ENCODE measurements at places on chromosomes 7 and 10.

DNA sequence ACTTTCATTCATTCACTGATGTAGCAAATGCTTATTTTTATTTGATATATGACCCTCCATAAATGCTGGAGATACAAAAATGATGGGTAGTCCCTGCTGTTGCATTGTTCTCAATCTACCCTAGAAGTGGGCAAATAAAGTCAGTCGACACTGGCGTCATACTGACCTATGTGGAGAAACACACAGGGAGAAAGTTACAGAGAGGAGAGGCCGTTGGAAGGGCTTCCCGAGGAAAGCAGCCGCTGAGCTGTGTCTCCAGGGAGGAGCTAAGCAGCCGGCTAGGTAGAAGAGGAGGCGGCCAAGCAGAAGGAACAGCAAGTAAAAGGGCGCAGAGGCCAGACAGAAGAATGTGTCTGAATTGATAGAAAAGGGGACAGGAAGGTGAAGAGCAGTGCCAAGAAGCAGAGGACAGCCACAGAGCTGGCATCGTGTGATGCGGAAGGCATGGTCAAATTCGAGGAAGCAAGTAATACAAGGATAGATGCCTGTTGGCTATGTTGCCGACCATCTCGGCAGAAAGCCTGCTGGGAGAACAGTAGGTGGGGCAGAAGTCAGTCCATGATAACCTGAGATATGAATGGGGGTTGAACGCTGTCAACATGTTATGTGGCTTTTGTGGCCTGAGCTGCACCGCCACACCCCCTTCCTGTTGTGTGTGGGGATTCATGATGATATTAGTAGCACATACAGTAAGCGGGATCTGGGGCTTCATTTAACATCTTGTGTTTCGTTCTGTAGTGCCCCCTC lies 25.9 kb downstream of the ST8SIA6 start:
- no peak for DNase-seq
- H3K27ac ChIP-seq: no peak overlapping the region
- peaks cover 11% of the 10 kb centered on the region for H3K27me3 ChIP-seq

DNA sequence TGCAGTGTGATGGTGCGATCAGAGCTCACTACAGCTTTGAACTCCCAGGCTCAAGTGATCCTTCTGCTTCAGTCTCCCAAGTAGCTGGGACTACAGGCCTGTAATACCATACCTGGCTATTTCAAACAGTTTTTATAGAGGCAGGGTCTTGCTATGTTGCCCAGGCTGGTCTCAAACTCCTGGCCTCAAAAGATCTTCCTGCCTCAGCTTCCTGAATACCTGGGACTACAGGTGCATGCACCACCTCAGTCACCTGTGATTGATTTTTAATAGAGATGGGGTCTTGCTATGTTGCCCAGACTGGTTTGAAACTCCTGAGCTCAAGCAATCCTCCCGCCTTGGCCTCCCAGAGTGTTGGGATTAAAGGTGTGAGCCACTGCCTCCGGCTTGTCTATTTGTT lies 26.4 kb upstream of the CCL24 start:
- no peak overlapping the region for H3K4me3 ChIP-seq
- no peaks in the 10 kb centered on the region for H3K27me3 ChIP-seq
- H3K4me1 ChIP-seq: peaks cover 6% of the 10 kb centered on the region

- DNase-seq: no peak
- H3K4me1 ChIP-seq: peaks cover 5% of the 10 kb centered on the region
- no peaks in the 10 kb centered on the region for H3K36me3 ChIP-seq
Measured at GRCh38 chr10:90862908-90863514, 5.2 kb upstream of the HTR7 start.

DNA sequence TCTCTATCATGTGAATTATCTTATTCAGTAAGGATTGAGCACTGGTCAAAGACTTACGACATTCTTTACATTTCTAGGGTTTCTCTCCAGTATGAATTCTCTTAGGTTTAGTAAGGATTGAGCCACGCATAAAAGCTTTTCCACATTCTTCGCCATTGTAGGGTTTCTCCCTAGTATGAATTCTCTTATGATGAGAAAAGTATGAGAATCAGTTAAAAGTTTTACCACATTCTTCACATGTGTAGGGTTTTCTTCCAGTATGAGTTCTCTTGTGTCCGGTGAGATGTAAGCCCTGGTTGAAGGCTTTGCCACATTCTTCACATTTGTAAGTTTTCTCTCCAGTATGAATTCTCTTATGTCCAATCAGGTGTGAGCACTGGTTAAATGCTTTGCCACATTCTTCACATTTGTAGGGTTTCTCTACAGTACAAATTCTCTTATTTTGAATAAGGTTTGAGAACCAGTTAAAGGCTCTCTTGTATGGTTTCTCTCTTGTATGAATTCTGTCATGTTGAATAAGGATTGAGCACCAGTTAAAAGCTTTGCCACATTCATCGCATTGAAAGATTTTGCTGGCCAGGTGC lies 445.9 kb downstream of the ZNF479 start:
- no peak overlapping the region for H3K27ac ChIP-seq
- H3K4me1 ChIP-seq: no peaks in the 10 kb centered on the region
- H3K4me3 ChIP-seq: no peak overlapping the region
- DNase-seq: no peak
- H3K36me3 ChIP-seq: no peaks in the 10 kb centered on the region

- no peaks in the 10 kb centered on the region for H3K36me3 ChIP-seq
- no peak overlapping the region for H3K27ac ChIP-seq
- H3K4me3 ChIP-seq: no peak overlapping the region
- no peak for DNase-seq
- peaks cover 20% of the 10 kb centered on the region for H3K4me1 ChIP-seq
Measured at GRCh38 chr7:55363386-55364170, 1.6 kb upstream of the LANCL2 start.

- no peaks in the 10 kb centered on the region for H3K4me1 ChIP-seq
- H3K36me3 ChIP-seq: no peaks in the 10 kb centered on the region
- no peak overlapping the region for H3K4me3 ChIP-seq
- no peaks in the 10 kb centered on the region for H3K27me3 ChIP-seq
Measured at GRCh38 chr10:84075226-84076046, 63.9 kb upstream of the GHITM start.

DNA sequence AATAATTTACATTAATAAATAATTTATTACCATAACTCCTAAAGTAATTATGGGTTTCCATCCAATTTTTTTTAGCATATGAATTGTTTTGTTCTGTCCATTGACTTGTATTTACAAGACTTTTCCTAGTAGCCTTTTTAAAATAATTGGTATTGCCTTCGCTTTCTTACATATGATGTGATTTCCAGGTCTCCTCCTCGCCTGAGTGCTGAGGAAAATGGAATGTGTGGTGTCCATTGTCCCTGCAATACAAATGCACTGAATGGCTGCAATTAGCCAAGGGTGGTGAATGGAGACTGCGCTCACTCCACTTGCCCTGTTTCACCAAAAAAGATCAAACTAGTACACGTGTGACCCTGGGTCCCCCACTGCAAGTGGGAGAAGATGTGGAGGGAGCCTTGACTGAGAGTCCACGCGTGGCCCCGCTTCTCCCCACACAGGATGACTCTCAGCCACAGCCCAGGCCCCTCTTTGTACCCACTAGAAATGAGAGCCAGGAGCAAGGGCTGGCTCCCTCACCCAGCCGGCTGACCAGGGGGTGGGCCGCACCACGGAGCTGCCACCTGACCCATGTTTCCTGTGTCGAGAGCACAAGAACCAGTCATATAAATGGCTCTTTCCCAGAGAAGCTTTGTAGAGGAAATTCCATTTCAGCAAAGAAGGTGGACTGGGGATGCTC lies 52.6 kb downstream of the FAM53B start:
- no peak for DNase-seq
- peaks cover 52% of the 10 kb centered on the region for H3K4me1 ChIP-seq
- H3K27ac ChIP-seq: no peak overlapping the region
- H3K27me3 ChIP-seq: no peaks in the 10 kb centered on the region

- no peak overlapping the region for H3K4me3 ChIP-seq
- H3K4me1 ChIP-seq: no peaks in the 10 kb centered on the region
- H3K27me3 ChIP-seq: no peaks in the 10 kb centered on the region
- H3K36me3 ChIP-seq: no peaks in the 10 kb centered on the region
Measured at GRCh38 chr7:124399941-124400340, 365.7 kb downstream of the GPR37 start.

GRCh38 chr10:45325116-45325515 lies 9.7 kb upstream of the OR13A1 start:
- H3K4me3 ChIP-seq: no peak overlapping the region
- H3K27ac ChIP-seq: no peak overlapping the region
- H3K27me3 ChIP-seq: no peaks in the 10 kb centered on the region
- H3K36me3 ChIP-seq: no peaks in the 10 kb centered on the region
- DNase-seq: no peak
- H3K4me1 ChIP-seq: no peaks in the 10 kb centered on the region

DNA sequence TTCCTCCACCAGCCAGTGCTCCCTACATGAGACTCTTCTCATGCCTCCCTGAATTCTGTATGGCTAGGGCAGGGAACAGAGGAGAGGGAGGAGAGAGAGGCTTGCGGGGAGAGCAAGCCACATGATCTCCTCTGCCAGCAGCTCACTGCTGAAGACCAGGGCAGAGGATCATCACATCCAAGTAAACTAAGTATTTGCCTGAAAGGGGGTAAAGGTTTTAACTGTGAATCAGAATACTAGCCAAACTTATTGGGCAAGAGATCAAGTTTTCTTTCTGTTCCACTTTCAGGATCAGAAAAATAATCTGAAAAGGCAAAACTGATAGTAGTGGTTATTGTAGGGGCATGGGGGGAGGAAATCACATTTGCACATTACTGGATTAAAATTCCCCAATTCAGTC lies 17.8 kb upstream of the ERCC6 start:
- no peaks in the 10 kb centered on the region for H3K27me3 ChIP-seq
- no peak overlapping the region for H3K27ac ChIP-seq
- H3K4me1 ChIP-seq: no peaks in the 10 kb centered on the region
- no peak for DNase-seq

DNA sequence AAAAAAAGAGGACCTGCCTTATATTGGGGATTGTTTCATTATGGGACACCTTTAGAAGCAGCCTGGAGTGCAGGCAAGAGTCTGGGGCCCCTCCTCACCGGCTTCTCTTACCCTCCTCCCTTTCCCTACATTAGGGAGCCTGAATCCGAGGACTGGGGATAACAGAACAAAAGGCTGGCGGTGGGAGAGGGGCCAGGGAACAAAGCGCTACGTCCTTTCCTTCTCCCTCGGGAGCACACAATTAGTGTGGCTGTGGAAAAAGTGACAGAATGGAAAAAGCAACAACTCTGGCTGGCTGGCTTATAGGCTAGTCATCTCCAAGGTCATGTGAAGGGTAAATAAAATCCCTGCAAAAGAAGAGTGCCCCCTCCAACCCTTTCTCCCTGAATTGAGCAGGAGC lies 74.7 kb downstream of the LSM5 start:
- no peaks in the 10 kb centered on the region for H3K36me3 ChIP-seq
- H3K27ac ChIP-seq: no peak overlapping the region
- no peaks in the 10 kb centered on the region for H3K4me1 ChIP-seq
- no peak for DNase-seq
- peaks cover 4% of the 10 kb centered on the region for H3K27me3 ChIP-seq
